RKO (cell line): ENCODE measurements at places on chromosomes 6 and 20.

DNA sequence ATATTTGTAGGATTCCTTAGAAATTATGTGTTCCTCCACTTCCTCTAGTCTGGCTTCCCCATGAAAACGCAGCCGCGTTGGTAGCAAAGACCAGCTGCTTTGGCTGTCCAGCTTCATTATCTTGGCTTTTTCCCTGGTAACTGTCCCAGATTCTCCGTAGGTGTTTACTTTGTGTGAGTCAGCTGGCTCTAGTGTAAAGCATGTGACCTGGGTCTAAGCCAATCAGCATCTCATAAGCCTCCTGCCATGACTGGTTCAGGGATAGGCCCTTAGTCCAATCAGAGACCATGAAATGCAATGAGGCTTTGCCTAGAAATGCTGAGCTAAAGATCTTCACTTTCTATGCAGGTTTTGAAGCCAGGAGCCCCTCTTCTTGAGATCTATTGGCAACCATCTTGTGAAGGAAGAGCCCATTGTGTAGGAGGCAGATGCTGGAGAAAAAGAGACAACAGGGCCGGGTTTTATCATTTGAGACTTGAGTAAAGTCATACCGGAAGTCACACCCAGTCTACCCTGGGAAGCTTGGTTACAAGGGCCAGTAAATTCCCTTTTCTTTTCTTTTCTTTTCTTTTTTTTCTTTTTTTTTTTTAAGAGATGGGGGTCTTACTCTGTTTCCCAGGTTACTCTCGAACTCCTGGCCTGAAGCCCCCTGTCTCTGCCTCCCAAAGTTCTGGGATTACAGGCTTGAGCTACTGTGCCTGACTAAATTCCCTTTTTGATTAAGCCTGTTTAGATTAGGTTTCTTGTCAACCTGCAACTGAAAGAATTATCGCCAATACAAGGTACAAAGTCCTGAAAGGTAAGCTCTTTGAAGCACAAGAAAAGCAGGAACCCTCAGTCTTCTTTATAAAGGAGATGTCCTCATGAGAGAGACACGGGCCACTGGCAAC is 256.5 kb upstream of the RREB1 start:
- peak; percentile 83 for DNase-seq

DNA sequence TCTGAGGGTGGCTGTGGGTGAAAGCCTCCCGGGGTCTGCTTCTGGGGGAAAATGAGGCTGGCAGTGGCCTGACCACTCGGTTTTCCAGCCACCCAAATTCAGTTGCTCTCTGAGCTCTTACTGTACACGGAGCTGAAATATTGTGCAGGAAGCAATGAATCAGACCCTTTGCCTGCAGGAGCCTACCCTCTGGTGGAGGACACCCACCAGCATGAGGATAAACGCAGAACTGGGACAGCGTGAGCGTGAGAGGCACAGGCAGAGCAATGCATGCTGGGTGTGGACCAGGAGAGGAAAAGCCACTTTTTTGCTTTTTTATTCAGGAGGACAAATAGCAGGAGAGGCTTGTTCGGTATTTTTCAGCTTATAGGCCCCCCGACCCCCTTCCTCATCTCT is 298.0 kb downstream of the QKI start:
- no peak for DNase-seq

DNA sequence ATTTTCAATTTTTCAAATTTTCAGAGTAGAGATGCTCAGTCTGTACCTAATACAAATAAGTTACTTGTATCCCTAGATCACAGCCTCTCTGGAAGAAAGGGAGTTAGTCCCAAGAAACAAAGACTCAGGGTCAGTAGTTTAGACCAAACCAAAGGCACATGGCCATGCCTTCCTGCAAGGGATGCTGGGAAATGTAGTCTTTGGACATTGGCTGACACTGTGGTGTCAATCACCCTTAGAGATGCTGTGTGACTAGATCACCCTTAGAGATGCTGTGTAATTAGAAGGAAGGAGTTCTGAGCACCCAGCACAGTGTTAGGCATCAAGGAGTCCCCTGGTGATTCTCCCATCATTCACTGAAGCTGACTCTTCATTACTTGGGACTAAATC is 202.1 kb downstream of the NFATC2 start:
- no peak for DNase-seq

- no peak for DNase-seq
These were observed 65.7 kb upstream of the PTGIS start for GRCh38 chr20:49633643-49634042.

DNA sequence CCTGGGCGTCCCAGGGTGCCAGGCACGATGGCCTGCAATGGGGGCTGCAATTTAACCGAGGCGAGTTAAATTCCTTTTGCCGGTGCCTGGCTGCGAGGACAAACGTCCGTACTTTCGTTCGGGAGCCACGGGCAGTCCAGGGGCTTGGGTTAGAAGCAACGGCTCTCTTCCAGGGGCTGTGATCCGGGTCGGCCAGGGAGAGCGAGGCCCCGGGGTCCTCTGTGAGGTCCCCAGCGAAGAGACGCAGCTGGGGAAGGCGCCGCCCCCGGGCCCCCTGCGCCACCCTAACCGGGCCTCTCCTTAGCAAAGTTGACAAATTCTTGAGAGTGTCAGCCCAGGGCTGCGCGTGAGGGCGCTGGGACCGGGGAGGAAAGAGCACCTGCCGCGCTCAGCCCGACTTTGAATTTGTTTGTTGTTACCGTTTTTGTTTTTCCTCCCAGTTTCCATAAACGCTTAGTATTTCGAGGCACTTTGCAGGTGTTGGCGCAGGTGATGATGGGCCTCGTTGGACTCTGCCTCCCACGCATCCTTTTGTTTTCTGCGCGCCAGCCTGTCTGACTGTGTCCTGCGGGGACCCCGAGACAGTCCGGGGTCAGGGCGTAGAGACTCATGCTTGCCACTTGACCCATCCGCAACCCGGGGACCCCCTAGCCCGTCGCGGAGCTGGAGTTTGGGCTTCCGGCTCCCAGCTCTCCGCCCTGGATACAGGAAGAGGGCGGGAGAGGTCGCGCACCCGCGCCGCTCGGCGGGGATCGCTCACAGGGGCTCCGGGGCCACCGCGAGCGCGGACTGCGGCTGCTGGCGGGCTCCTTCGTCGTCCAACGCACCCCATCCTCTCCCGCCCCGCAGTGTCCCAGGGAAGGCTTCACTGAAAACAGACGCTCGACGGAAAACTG is 5.8 kb downstream of the OLIG3 start:
- DNase-seq, result no peak

DNA sequence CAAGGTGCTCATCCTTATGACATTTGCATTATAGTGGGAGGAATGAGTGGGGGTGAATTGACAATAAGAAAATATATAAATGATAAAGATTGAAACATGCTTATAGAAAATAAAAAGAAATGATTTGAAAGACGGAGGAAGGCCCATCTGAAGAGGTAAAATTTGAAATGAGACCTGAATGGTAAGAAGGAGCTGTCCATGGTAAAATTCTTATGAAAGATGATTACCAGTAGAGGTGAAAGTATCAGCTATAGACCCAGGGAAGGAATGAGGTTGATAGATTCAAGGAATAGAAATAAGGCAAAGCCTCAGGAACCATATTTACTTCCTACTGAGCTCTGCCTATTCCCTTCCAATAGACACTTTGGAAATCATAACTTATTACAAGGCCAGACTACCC is 149.7 kb downstream of the HTR1B start:
- no peak for DNase-seq

DNA sequence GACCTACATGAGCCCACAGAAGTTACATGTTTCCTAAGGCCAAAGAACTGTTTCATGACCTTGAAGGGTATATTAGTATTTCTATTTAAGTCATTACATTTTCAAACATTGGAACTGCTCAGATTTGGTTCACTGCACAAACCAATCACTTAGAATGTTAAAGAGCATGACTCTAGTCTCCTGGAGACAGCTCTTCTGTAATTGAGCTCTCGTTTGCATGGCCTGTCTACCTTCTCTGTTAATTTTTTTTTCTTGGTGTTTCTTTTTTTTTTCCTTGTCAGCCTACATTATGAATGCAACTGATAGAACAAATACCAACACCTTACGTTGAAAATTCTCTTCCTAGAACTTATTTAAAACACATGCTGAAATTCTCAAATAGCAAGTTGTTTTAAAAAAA is 860.2 kb upstream of the MAP3K7 start:
- no peak for DNase-seq

DNA sequence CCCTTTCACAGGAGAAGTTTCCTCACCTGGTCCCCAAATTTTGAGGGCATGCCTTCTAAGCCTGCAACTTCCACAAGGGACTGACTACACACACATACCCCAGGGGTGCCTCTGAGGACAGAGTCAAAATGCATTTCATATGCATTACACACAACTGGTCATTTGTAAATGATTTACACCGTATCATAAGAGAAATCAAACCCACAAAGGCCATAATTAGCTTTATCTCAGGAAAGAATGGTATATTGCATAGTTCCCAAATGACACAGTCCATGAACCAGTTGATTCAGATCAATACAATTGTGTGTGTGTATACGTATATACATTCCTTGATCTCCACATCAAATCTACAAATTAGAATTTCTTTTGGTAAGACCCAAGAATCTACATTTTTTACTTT is 203.3 kb upstream of the PRDM1 start:
- DNase-seq, result no peak

- no peak for DNase-seq
These were observed 158.9 kb downstream of the TBXT start for GRCh38 chr6:166008441-166009369.

GRCh38 chr6:27091661-27092315 is 155.7 kb upstream of the PRSS16 start:
- peak; percentile 96 for DNase-seq

DNA sequence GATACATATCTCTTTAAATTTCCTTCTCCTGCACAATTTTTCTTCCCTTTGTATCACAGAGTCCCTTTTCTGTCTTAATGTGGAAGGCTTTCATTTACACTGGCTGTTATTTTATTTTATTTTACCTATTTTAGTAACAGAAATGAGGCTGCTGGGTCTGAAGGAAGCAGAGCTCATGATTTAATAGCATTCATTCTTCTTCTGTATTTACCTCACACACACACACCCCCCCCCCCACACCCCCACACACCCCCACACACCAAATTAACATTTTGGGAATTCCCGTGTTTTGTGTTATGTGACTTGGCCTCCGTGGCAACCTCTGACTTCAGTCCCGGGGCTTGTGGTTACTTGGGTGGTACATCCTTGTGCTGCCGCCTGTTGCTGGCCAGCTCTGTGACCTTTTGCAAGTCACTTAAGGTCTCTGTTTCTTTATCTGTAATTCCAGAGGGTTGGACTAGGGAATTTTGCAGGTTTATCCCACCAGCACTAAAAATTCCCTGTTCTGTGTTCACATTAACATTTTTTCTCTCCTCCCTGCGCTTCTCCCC is 108.8 kb downstream of the TIAM2 start:
- DNase-seq, result no peak
